MV-4-11 (cell line): ENCODE measurements at places on chromosomes 2 and 18.

DNA sequence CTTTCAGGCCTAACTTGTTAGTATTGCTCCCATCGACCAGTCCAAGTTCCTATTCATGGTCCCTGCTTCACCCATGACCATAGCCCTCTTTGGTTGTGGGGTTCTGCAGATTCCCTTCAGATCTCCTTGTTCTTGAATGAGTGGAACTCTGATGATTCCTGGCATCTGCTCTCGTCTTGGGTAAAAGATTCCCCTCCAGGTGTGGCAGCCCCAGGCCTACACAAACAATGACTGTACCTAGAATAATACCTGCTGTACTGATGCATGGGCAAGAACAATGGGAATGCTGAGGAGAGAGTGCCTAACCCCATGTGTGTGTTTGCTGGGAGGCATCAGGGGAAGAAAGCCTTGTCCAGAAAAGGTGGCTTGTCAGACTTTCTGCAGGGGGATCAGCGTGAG is 39.2 kb upstream of the MRPL19 start:
- no peak for DNase-seq

GRCh38 chr2:79129804-79130203 is 9.5 kb downstream of the REG1A start:
- peak; percentile 44 for DNase-seq

GRCh38 chr2:120220756-120221155 is 2.4 kb downstream of the TMEM185B start:
- no peak for DNase-seq

DNA sequence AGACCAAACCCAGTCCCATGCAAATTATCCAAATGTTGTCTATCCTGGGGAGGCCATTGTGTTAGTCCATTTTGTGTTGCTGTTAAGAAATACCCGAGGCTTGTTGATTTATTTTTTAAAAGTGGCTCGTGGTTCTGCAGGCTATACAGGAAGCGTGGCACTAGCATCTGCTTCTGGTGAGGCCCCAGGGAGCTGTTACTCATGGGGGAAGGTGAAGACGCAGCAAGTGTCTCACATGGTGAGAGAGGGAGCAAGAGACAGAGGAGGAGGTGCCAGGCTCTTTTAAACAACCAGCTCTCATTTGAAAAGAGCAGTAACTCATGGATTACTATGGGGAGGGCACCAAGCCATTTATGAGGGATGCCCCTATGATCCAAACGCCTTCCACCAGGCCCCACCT is 80.3 kb upstream of the ARL4C start:
- DNase-seq, result no peak

DNA sequence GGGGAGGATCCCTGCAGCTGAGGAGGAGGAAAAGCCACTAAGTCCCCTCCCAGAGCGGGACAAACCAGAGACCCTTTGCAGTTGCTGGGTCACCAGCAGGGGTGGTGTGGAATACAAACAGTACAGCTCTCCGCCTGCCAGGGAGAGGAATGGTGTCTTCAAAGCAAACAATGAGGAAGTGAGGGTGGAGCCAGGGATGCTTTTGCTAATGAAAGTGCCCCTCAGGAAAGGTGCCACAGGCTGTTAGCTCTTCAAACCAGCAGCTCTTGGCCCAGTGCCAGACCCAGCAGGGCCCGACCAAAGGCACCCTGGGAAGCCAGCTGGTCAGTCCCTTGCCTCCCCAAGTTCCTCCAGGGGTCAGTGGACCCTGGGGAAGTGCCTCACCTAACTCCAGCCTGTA is 102.8 kb downstream of the HIBCH start:
- peak; percentile 47 for DNase-seq
